ENCODE measurements at places on chromosomes 5 and 9.

- no peak for DNase-seq
Measured at GRCh38 chr5:40689438-40689837, 9.7 kb downstream of the PTGER4 start.

DNA sequence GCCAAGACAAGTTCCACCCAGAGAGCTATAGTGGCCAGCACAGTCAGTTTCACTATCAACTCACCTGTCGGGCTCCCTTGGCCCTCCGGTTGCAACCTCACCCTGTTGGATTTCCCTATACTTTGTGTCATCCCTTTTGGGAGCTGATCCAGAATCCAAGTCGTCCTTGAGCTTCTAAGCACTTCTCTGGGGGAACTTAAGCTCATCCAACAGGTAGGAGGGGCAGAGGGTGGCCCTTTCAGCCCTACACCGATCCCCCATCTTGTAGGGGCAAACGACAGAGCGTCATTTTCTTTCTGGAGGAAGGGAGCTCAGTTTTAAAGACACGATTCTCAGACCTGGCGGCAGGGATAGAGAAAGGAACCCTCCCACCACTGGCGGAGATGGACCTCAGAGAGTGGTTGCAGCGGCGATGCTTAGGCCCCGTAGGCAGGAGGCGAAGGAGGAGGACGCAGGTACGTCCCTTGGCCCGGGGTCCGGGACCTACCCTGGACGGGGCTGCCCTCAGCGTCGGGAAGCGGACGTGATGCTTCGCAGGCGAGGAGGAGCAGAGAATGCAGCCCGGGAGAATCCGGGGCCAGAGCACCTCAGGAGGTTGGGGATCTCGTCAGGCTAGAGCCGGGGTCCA lies 519 bp downstream of the ZER1 start:
- DNase-seq = no peak

DNA sequence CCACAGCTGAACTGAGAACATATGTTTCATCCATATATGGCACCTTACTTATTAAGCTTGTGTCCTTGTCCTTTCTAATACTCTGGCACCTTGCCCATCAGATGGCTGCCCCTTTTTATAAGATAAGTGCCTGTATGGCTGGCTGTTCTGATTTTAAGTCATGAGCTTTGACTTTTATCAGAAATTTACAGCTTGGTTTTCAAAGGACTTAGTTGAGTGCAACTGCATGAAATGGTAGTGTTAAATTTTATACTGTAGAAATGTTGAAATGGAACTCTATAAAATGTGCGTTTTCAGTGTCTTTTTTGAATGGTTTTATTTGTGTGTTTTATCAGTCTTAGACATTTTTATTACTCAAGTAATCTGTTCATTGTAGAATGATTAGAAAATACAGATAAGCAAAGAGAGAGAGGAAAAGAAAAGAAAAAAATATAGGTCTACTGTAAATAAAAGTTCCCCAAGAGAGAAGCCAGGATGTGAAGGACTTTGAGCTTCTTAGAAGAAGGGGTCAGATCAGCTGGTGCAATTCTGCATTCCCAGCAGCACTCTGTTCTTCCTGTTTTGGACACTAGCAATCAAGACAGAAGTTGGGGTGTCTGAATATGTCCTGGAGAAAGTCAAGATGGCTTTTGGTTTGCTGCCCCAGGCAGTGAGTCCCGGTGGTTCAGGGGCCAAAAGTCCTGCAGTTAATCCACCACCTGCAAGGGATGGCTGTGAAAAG lies 38.9 kb downstream of the ARHGAP26 start:
- no peak for DNase-seq

- no peak for DNase-seq
Measured at GRCh38 chr5:129112295-129112694, 17.7 kb downstream of the ISOC1 start.

DNA sequence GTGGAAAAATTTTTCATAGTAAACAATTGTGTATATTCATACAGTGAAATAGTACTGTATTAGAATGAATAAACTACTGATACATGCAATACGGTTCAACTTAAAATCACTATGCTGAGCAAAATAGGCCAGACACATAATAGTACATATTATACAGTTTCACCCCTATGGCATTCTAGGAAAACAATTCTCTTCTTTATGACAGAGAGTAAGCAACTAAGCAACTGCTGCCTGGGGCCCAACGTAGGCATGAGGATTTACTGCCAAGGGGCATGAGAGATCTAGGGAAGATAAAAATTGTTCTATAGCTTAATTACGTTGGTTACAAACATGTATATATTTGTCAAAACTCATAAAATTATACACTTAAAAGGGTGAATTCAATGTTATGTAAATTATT lies 180.2 kb downstream of the DRD1 start:
- no peak for DNase-seq

Measured in NCI-H1436 (cell line).